ENCODE measurements at places on chromosomes 3 and 15.

- DNase-seq = peak; percentile 83
Observed at GRCh38 chr15:73700041-73700842, 16.1 kb downstream of the CD276 start.

DNA sequence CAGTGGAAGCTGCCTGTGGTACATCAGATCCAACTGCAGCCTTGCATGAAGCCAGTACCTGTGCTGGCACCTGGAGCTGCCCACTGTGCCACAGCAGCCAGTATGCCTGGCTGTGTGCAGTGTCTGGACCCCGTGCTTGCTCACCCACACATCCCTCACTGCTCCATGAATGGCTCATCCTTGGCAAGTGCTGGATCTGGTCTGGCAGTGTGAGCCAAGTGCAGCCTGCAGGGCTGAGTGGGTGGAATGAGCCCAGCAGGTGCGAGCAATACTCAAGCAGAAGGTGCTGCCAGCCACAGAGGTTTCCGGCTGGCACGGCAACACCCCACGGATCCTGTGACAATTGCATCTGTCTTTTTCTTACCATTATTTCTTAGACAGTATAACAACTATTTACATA lies 488.2 kb upstream of the ROBO2 start:
- no peak for DNase-seq

DNA sequence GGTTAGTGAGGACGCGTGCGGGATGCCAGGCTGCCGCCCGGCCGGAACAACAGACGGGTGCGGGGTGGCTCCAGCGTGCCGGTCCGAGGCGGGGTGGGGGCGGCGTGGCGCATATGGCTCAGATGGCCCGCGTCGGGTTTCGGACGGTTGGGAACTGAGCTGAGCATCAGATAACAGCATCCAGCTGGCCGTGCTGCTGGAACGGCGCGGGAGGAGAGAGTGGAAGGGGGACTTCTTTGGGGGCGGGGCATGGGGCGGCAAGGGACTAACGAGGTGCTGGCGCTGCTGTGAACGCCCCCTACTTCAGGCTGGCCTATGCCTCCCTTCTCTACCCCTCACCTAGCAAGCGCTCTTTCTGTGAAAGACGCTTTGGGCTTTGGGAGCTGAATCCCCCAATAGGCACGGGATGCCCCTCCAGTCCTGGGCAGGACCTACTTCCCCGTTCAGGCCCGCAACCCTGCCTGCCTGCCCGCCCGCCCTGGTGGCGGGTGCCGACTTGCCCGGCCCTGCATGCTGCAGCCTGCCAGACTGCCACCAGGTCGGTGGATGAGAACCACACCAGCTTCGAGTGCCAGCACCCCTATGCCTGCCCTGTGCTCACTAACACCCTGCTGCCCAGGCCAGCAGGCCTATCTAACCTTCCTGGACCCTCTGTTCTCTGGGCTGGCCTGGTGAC lies 542 bp downstream of the INKA1 start:
- no peak for DNase-seq

DNA sequence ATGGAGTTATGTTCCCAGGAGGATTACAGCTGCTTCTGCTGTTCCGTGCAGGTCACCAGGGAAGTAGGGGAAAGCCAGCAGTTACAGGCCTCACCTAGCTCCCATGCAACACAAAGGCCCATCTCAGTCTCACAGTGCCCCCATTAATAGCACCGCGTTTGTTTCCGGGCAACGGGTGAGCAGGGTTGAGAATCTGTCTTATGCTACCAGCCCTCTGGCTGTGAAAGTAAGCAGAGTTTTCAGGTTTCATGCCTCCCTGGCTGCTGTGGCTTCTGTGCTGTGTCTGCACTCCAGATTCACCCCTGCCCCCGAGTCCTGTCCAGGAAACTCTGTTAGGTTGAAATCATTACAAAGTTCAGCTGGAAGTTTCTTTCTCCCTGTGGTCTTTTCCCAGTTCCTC lies 254.4 kb upstream of the GPR149 start:
- DNase-seq = no peak

DNA sequence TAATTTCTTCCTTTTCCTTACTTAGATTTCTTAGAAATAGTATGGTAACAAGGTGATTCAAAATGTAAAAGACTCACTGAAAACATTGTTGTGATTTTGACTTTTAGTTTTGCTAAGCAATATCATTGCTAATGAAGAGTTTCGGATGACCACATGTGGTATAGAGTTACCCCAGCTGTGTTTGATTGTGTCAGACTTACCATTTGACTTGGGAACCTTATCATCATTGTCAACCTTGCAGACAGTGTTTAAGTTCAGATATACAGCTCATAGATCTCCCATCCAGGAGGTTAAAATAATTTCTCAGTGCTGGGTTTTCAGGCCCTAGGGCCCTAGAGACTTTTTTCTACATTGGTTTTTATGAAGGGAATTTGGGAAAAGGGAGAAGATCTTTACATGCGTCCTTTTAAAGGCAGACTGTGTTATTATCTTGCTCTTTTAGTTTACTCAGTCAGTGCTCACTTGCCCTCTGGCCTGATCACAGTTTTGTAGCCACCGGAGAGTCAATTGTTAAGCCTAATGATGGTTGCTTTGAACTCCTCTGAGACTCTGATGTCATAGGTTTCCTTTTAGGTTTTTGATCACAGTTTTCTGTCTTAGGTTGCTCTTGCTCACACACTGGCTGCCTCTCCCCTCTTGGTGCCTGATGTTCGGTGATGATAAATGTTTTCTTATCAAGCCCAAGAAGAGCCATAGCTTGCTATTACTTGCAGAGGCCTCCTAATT lies 133.5 kb upstream of the ZPLD1 start:
- DNase-seq = no peak

Data from activated CD4-positive, alpha-beta T cell treated with anti-CD3 and anti-CD28 coated beads, Interleukin-2, Interleukin-4, amounts not matched to agents 100 ng/mL and 50 ng/mL, durations not matched to agents 16 hours and 8 hours (primary cell).